ENCODE measurements at places on chromosomes 7 and 10. TPM values are rescaled to one million over a fixed set of nuclear protein-coding genes. Genes with fewer than 3 reads are reported as not detected.

- no peaks in the 10 kb centered on the region for H3K4me1 ChIP-seq
- DNase-seq: no peak
- H3K27ac ChIP-seq: no peak overlapping the region
- no peaks in the 10 kb centered on the region for H3K27me3 ChIP-seq
These were observed 55.7 kb downstream of the ST7 start for GRCh38 chr7:117008886-117009531.

GRCh38 chr7:97094284-97094930 lies 23.1 kb upstream of the SDHAF3 start:
- DNase-seq: no peak
- no peaks in the 10 kb centered on the region for H3K36me3 ChIP-seq
- H3K27me3 ChIP-seq: peaks cover 2% of the 10 kb centered on the region
- no peak overlapping the region for H3K27ac ChIP-seq
- H3K4me3 ChIP-seq: no peak overlapping the region
- no peaks in the 10 kb centered on the region for H3K4me1 ChIP-seq

DNA sequence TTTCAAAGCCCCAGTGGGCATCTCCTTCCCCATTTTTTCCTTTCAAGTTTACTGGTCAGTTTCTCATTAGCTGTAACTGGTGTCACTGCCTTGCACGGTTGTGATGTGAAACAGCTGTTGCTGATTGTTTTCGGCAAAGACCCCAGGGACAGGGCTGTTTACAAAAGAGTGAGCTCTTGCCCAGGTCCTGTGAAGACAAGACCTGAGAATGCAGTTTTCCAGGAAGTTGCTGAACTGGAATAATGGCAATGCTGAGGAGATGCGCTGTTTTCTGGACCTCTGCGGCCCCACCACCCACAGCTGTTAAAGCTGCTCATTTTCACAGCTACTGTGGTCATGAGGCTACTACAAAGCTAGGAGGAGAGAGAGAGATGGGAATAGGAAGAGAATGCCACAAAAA lies 116.6 kb upstream of the RSU1 start:
- no peaks in the 10 kb centered on the region for H3K27me3 ChIP-seq
- DNase-seq: no peak
- H3K27ac ChIP-seq: peak overlapping the region; percentile 41
- no peak overlapping the region for H3K4me3 ChIP-seq

The DENND11 gene
- 3.8 TPM for polyA plus RNA-seq

The GIMAP2 gene
- polyA plus RNA-seq: 9.0 TPM

The CADPS2 gene
- polyA plus RNA-seq: 13.3 TPM

The AGR2 gene
- polyA plus RNA-seq: 128 TPM
